H9 (cell line): ENCODE measurements at places on chromosomes 4 and X. TPM values are rescaled to one million over a fixed set of nuclear protein-coding genes. Genes with fewer than 3 reads are reported as not detected.

GRCh38 chr4:145056325-145057130 lies 41.5 kb downstream of the ANAPC10 start:
- no peak for DNase-seq

DNA sequence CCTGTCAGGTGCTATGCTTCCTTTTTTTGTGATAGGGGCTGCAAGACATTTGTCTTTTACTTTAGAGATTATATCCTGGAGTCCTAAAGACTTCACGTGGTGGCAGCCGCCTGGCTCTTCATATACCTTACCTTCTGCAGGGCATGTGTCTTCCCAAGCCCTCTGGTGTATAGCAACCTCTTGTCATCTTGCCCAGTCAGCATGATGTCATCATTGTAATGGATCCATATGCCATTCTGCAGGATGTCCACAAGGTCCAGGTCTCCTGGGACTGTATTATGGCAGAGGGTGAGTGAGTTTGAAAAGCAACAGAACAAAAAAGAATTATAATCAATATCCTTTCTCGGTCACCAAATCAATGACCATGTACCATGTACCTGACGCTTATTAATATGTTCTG lies 82.2 kb upstream of the SCOC start:
- DNase-seq = no peak

MAGEC1 gene
- not detected in 2 replicates for total RNA-seq

DNA sequence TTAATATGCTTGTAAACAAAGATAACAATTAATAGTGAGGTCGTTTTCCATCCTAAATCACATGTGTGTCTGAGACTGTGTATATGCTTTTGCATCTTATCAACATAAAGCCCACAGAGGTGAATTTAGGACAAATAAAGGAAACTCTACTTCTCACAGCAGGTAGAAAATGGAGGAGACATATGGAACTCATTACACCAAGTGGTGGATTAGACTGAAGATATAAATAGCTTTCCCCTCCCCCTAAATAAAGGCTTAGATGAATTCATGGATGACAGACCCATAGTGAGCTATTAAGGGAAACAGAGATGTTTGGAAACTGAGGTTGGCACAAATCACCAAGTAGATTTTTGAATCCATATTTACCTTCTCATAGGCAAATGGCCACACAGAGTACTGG lies 79.7 kb downstream of the GRIA3 start:
- DNase-seq = no peak

GPR50 gene
- total RNA-seq = 11.9 and 12.2 TPM in 2 replicates

SMIM31 gene
- total RNA-seq = not detected in 2 replicates

EFHC2 gene
- 0.68 and 1.1 TPM in 2 replicates for total RNA-seq

- no peak for DNase-seq
Measured at GRCh38 chrX:8808661-8809060, 7.5 kb upstream of the FAM9A start.

- DNase-seq = no peak
Measured at GRCh38 chrX:138986235-138986634, 274.7 kb upstream of the FGF13 start.

DCAF4L1 gene
- total RNA-seq = 0.07 and 0.09 TPM in 2 replicates

GRCh38 chr4:157775971-157776370 lies 396.9 kb downstream of the GASK1B start:
- DNase-seq = no peak

GRCh38 chrX:23792861-23793553 lies 10.0 kb downstream of the SAT1 start:
- DNase-seq = no peak

RAB9B gene
- 0.15 and 0.31 TPM in 2 replicates for total RNA-seq

DNA sequence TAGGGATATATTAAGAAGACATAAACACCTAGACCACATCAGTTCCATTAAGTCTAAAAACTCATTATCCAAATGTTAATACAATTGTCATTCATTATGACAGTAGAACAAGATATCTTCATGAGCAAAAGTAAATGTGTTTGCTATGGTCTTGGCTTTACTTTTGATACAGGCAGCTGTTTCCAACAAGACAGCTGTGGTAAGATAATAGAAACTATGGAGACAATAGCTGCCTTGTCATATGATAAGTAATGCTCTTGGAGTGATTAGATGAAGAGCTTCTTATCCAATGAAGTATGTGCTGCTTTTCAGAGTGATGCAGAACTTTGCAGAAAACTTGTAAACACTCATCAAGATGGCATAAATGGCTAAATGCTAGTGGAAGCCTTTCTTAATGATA lies 1066.0 kb downstream of the FSTL5 start:
- DNase-seq = no peak

DNA sequence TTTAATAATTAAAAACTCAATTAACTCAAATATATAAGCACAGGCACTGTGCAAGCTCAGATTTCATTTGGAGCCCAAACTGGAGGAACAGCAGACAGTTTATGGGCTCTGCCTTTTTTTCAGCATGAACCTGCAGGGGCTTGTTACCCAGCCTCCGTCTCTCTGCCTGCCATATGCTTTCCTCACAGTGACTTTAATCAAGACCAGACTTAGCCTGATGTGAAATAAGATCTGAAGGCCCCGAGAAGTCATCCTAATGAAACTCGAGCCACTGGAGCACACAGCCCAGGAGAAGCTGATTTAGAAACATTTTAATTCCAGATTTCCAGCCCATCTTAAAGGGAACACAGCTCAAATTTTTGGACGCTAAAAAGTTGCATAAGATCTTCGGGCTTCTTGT lies 55.6 kb downstream of the SPATA18 start:
- no peak for DNase-seq

DNA sequence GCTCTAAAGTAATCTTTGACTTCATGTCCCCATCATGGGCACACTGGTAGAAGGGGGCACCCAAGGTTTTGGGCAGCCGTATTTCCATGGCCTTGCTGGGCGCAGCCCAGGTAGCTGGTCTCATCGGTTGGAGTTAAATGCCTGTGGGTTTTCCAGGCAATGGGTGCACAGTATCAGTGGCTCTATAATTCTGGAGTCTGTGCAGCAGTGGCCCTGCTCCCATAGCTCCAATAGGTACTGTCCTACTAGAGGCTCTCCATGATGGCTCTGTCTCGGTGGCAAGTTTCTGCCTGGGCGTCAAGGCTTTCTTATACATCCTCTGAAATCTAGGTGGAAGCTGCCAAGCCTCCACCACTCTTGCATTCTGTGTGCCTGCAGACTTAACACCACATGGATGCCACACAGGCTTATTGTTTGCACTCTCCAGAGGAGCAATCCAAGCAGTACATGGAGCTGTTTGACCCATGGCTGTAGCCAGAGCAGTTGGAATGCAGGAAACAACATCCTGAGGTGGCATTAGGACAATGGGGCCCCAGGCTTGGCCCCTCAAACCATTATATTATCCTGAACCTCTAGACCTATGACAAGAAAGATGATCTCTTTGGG lies 60.5 kb upstream of the UGT8 start:
- DNase-seq = no peak

- no peak for DNase-seq
Measured at GRCh38 chr4:152374153-152374552, 161.7 kb downstream of the FBXW7 start.

DNA sequence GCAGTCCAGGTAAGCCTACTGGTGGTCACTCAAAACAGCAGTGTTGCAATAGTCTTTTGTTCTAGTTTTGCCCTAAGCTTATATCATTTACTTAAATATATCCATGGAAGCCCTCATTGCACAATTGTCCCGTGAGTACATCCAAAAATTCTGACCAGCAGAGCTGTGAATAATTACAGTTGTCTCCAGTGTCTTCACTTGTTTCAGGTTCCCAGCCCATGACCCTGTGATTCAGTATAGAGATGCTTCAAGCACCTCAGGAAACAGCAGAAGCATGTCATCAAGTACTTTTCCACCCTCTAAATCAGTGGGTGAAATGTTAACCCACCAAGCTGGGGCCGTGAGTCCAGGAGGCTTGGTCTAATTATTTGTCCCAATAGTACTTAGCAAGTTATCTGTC lies 214.9 kb upstream of the RPS6KA3 start:
- DNase-seq = no peak

DNA sequence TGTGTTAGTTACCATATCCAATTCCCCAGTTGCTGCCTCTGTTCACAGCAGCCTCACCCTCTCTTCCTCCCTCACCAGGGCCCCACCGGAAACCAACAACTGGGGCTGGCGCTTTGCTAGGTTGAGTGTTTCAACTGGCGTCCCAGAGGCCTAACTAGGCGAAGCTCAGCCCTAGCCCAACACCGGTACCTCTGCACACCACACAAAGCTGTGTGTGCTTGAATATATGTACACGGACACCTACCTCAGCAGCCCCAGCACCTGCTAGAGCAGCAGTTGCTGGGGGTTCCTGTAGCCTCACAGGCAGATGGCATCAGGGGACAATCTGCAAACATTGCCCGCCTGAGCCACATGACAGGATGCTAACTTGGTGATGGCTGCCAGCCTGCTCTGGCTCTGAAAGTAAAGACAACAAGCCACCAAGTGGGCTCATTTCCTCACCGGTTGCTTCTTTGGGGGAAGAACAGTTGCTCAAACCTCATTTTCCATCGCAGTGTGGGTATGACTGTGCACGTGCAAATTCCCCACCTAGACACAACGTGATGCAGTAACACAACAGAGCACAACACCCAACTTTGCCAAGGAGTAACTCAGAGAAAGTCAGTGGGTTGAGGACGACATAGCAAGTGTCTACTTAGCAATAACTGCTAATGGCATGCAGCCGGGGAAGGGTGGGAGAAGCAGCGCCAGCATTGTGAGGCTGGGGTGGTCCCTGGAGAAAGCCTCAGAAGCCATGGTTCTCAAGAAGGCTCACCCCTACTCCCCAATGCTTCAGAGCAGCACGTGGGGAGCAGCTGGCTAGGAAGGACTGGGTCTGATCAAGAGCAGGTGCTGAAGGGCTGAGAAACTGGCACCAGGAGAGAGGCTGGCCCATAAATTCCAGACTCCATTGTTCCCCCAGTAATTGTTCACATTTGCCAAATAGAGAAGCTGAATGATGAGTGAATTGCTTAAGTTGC lies 139.5 kb downstream of the SH3KBP1 start:
- no peak for DNase-seq

CXorf49 gene
- total RNA-seq = not detected in 2 replicates

DNA sequence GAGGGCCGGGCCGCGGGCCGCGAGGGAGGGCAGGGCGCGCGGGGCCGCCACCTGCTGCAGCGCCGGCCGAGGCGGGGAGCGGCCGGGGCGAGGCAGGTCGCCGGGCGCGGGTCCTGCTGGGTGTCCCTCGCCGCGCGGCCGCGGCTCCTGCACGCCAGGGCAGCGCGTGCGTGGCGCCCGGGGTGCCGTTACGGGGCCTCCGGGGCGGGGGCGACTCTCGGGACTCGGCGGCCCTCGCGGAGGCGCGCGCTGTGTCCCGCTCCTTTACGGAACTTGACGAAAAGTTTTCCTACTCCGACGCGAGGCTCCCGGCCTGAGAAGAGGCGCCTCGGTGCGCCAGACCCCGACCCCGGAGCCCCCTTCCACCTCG lies 329 bp downstream of the TBC1D14 start:
- DNase-seq = no peak

GRCh38 chr4:150577796-150578195 lies 4.2 kb upstream of the MAB21L2 start:
- DNase-seq = no peak

CT45A1 gene
- total RNA-seq = not detected in 2 replicates

GRCh38 chr4:4289597-4289940 lies 385 bp downstream of the LYAR start:
- DNase-seq = no peak

DNA sequence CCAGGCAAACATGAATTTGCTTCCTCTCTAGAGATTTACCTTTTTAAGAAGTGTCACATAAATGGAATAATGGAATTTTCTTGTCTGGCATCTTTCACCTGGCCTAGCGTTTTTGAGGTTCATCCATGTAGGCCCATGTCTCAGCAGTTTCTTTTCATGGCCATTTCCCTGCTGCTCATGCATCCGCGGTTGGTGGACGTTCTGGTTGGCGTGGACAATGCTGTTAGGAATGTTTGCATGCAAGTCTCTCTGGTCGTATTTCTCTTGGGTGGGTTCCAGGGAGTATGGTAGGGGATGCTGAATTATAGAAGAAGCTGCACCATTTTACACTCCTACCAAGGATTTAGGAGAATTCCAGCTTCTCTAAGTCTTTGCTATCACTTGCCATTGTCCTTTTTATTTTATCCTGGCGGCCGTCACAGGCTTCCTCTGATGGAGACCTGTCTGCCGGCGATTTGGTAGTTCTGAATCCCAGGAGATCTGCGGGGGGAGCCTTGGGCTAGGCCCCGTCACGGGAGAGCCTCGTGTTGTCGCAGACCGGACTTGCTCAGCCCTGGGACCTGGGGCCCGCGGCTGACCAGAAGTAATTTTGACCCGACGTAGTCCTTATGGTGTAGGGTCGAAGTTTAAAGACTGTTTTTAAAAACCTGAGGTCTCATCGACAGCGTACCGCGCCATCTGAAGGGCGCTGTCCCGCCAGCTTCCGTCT lies 56.9 kb upstream of the TADA2B start:
- no peak for DNase-seq

GRCh38 chrX:153628129-153628528 lies 18.9 kb upstream of the DUSP9 start:
- DNase-seq = no peak

OTUD6A gene
- total RNA-seq = 0.18 TPM in 1 of 2 replicates, not detected in the other

LANCL3 gene
- 0.26 and 0.48 TPM in 2 replicates for total RNA-seq

TRIM61 gene
- total RNA-seq = 0.52 and 0.68 TPM in 2 replicates

NPY2R gene
- 0.09 TPM in 1 of 2 replicates, not detected in the other for total RNA-seq

GRCh38 chr4:1470816-1471442 lies 64.7 kb upstream of the NKX1-1 start:
- no peak for DNase-seq

RBM3 gene
- 259 and 264 TPM in 2 replicates for total RNA-seq

NWD2 gene
- not detected in 2 replicates for total RNA-seq

TAF1 gene
- total RNA-seq = 30.7 and 32.2 TPM in 2 replicates

GRCh38 chrX:2676794-2677675 lies 14.1 kb upstream of the CD99 start:
- no peak for DNase-seq

SPANXB1 gene
- total RNA-seq = not detected in 2 replicates

STS gene
- 3.6 and 3.8 TPM in 2 replicates for total RNA-seq

TMPRSS11B gene
- not detected in 2 replicates for total RNA-seq
